Erythroblast (primary cell): ENCODE measurements at places on chromosomes 4 and X.

- DNase-seq, result no peak
These were observed 3.5 kb downstream of the UCHL1 start for GRCh38 chr4:41260116-41260733.

- DNase-seq, result no peak
These were observed 42.4 kb downstream of the CBLL2 start for GRCh38 chrX:22315151-22315550.

DNA sequence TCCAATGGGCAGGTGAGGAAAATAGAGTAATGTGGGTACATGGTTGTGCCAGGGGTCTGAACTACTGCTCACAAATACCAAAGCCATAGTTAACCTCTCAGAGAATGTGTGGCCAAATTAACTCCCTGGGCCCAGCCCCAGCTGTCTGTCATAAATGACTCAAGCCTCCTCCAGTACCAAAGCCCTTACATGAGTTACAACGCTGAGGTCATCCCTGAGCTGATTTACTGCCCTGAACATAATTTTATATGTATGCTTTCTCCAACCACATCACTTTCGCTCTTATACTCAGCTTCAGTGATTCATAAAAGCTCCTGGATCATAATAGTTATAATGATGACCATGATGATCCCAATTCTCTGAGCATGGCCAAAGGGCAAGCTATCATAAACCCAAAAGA lies 283.9 kb downstream of the NKX6-1 start:
- no peak for DNase-seq

- DNase-seq, result no peak
These were observed 69.8 kb downstream of the COL25A1 start for GRCh38 chr4:109232681-109233080.
